NCI-H1417 (cell line): ENCODE measurements at places on chromosomes 1 and 21.

- DNase-seq: peak; percentile 72
Measured at GRCh38 chr21:34351786-34352241, 12.0 kb upstream of the KCNE2 start.

DNA sequence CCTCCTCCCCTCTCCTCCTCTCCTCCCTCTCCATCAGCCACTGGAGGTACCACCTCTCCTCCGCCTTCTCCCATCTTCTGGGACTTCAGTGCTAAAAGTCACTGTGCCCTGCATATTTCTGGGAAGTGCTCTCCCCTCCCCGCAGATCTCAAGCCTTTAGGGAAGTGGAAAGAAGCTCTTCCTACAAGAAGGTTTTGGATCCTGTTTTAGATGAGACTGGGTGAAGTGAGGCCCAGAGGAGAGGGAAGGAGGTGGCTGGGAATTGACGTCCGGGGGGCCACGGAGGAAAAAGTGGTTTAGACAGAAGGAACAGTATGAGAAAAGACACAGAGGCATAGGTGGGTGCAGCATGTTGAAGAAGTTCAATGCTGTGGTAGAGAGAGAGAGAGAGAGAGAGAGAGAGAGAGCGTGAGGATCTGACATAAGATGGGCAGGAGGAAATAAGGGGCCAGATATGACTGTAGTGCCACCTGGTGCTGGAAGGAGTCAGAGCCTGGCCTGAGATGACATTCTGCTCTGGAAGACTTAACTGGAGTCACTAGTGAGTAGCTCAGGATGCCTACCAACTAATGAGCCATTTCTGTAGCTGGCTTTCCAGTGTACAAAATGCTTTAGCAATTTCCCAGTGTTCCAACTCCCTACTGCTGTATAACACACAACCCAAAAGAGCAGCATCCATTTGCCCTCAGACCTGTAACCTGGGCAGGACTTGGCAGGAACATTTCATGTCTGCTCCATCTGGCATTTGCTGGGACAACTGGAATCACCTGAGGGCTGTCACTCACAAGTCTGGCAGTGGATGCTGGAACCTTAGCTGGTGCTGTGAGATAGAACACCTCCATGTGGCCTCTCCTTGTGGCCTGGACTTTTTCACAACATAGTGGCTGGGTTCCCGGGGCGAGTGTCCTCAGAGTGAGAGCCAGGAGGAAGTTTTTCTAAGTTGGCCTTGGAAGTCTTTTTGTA is 16.6 kb upstream of the ZSCAN20 start:
- DNase-seq: peak; percentile 42

DNA sequence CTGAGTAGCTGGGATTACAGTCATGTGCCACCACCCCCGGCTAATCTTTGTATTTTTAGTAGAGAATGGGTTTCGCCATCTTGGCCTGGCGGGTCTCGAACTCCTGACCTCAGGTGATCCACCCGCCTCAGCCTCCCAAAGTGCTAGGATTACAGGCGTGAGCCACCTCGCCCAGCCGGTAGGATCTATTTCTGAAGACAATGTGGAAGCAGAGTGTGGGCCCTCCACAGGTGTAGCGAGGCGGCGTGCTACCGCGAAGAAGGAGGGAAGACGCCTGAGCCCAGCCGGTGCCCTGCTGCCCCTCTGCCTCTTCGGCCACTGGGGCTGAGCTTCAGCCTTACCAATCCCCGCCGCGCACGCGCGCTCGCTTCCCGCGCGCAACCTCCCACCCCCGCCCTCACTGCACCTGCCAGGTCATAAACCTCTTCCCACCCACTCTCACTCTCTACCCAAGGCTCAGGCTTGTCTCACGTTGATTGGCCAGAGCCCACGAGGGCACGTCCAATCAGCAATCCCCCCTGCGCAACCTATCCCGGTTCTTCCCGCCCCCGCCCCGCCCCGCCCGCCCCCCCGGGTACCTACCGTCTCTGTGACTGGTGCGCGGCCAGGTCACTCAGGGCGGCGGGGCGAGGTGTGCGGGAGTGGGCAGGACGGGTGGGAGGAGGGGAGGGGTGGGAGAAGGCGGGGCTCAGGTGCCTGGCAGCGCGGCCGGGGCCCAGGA is 409 bp upstream of the HOOK1 start:
- peak; percentile 96 for DNase-seq

DNA sequence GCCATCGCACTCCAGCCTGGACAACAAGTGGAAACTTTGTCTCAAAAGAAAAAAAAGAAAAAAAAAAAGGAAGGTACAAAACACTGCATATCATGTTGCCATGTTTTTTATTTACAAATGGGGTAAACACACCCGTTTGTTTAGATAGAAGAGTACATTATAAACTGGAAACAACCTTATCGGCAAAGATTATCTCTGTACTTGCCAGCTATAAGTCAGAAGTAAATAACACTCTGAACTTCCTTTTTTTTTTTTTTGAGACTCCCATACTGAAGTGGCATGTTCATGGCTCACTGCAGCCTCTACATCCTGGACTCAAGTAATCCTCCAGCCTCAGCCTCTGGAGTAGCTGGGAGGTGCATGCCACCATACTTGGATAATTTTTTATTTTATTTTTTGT is 21.9 kb downstream of the USP48 start:
- DNase-seq: no peak

DNA sequence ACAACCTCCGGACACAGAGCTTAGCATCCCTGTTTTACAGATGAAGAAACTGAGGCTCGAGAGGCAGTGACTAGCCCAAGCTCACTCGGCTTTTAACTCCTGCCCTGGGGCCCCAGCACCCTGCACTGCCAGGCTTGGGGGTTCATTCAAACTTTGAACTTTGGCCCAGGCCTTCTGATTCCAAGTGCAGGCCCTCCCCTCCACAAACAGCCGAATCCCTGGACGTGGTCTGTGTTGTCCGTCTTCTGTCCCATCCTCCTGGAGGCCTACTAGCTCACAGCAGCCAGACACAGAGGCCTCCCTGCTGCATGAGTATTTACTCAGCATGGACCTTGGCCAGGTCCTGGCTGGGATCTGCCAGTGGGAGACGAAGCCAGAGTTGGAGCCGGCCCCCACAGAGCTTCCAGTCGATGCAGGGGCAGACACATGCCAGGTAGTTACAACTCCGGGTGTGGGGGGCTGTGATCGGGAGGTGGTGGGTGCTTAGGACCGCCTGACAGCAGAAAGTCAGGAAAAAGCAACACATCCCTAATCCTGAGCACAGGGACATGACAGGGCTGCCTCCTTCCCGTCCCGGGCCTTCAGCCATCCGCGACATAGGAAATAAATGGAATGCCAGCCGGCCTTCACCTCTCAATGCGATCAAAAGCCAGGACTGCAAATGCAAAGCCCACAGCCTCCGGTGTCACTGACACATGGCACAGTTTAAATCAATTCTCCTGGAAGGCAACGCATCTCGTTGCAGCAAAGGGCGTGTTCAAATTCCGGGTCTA is 7.4 kb downstream of the IFFO2 start:
- DNase-seq: no peak

GRCh38 chr1:225511828-225512381 is 84.1 kb upstream of the LBR start:
- DNase-seq: no peak

GRCh38 chr1:24872061-24872850 is 57.8 kb downstream of the RUNX3 start:
- no peak for DNase-seq

DNA sequence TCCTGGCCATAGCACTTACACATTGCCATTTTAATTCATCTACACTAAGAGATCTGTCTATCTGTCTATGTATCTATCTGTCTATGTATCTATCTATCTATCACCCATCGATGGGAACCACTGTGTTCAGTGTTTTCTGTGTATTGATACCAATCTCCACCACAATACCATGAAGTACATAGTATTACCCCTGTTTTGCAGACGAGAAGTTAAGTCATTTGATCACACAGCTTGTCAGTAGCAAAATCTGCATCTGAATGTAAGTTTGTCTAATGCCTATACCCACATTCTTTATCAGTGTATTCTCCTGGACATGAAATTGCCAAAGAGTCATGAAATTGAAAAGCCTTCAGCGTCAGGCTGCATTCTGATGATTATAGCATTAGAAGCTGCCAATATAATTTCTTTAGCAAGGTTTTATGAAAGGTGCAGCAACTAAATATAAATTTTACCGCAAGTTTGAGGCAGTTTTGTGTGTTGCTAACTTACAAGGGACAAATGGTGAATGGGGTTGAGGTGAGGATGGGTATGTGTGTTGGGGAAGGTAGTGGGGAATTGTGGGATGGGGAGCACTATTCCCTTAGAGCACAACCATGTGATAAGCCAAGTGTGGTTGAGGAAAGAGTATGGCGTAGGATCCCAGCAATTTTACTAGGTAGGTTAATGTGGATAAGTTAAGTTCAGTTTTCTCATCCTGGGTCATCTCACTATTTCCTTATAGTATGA is 24.2 kb downstream of the SLAMF1 start:
- DNase-seq: no peak
